ENCODE measurements at places on chromosomes 5 and 9. TPM values are rescaled to one million over a fixed set of nuclear protein-coding genes. Genes with fewer than 3 reads are reported as not detected.

Gene WNT8A
- not detected for total RNA-seq

DNA sequence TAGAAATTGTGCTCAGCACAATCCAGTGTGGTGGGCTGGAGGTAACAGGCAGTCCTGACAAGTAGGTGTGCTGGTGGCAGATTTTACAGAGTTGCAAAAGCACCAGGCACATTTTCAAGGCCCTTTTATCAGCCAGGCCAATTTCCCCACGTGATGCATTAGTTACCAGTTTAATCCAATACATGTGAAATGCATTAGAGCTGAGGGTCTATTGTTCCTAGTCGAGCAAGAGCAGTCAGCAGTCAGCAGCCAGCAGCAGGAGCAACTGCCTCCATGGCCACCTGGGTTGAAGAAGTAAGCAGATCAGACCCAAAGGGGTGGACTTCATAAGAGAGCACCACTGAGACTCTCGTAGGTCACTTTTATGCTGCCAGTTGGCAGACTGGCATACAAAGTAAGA is 76.7 kb downstream of the EPB41L4A start:
- DNase-seq: no peak

Gene PALM2AKAP2
- 25.3 TPM for total RNA-seq

GRCh38 chr9:34203992-34204635 is 25.3 kb downstream of the UBAP1 start:
- no peak for DNase-seq

DNA sequence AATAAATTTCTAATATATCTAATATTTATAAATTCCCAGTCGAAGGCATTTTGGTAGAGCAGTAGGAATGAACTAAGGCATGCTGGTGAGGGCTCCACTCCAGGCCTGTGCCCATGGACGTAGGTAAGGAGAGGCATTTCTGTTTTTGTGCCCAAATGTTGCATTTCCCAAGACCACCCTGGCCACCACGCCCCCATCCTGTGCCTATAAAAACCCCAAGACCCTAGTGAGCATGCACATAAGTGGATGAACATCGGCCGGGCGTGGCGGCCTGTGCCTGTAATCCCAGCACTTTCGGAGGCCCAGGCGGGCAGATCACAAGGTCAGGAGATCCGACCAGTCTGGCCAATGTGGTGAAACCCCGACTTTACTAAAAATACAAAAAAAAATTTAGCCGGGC is 10.1 kb upstream of the MTMR12 start:
- no peak for DNase-seq

DNA sequence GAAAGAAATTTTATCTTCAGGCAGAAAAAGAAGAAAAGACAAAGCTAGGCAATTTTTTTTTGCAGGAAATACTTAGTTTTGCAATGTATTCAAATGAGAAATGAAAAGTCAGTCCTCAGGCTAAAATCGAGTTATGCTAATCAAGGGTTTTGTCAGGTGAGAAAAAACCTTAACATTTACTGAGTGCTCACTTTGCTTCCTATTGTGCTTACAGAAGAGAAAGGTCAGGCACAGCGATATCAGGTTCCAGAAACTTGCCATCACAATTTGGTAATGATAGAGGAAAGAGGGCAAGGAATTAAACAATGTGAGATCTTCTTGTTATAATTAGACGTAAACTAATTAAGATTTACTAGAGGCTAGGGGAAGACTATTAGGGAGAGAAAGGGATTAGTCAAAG is 431.7 kb upstream of the CTNND2 start:
- DNase-seq: no peak

Gene AOPEP
- total RNA-seq: 108 TPM

Gene GRM6
- not detected for total RNA-seq

Gene C9orf152
- not detected for total RNA-seq

GRCh38 chr5:159208514-159209437 is 577 bp downstream of the RNF145 start:
- DNase-seq: no peak

DNA sequence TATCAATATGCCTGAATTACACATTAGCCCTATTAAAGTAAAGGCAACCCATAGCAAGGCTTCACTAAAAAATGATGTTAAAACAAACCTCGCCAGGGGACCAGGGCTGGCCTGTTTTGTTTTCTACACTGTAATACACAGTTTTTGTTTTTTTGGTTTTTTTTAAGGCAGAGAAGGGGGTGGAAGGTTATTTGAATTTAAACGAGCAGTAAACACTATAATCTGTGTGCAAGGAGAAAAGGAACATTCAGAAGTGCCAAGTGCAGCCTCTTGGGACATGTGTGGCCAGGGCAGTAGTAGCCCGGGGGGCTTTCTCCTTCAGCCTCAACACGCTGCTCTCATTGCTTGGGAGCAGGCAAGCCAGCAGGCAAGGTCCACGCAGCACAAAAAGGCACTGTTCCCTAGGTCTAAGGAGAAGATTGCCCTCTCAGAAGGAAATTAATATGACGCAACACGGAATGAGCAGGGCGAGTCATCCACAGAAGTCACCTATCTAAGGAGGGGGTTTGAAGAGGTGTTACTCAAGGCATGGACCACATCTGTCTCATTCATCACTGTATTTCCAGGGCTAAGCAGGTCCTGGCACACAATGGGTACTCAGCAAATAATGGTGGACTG is 16.2 kb downstream of the SIL1 start:
- no peak for DNase-seq

Gene IL9
- not detected for total RNA-seq

GRCh38 chr5:96893342-96893741 is 17.0 kb downstream of the ERAP2 start:
- DNase-seq: no peak

DNA sequence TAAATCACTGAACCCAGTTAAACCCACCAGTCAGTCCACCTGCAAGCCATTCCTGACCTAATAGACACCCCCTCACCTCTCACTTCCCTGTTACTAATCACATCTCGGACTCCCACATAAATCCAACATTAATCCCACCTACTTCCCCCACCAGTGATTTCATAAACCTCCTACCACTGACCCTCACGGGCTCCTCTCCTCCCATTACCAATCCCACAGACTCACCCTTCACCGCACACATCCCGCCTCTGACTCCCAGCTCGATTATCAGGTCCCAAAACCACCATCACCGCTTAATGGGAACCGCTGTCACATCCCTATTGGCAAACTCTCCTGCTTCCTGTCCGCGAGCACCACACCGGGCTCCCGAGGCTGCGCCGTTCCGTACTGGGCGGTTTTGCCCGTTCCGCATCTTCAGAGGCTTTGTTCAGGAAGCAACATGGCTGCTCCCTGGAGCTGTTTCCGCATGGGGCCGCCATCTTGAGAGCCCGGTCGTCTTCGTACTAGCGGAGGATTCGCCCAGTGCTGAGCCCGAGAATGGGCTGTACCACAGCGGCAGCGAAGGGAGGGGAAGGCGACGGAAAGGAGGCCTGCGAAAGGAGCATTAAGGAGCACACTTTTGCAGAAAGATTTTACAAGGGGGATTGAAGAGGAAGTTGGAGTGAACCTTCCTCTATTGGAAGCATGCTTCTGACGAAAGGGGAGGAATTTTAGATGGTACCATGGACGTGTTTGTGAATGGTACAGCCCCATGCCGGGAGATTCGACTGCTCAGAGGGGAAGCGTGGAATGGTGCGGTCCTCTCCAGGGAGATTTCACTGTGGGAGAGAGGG is at the start of gene ZNF300:
ZNF300 (minus strand) TSS at position 502 of the 833 bp plus-strand sequence. CDS start 1,825 bp downstream, outside the sequence.
- peak; percentile 95 for DNase-seq
